ENCODE measurements at places on chromosomes 11 and 22.

DNA sequence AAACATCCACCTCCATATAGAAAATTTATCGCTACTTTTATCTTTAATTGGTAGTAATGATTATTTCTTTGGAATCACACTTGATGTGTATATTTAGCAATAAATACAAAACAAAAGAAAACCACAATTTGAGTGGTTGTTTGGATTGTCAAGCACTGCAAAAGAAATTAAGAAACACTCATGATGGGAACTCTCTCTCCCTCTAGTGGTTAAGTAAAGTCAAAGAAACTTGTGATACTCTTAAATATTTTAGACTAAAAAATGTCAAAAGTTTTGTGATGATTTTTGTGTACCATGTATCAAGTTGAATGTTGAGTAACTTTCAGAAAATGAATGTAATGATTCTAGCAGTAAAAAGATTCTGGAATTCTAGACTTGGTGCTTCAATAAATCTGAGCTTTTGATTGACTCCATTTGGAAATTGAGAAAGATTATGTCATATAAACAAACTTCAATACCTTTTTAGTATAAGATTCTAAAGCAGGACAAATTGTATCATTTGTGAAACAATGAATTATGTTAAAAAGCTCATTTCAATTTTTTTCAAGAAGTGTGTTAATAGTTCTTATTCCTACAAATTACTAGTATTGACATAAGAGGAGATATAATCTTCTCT is 20.8 kb downstream of the MUC15 start:
- no peak for DNase-seq

- peak; percentile 91 for DNase-seq
Measured at GRCh38 chr22:41940832-41941765, 5.9 kb downstream of the CENPM start.

- no peak for DNase-seq
Measured at GRCh38 chr11:114942207-114942606, 263.9 kb downstream of the NXPE2 start.

DNA sequence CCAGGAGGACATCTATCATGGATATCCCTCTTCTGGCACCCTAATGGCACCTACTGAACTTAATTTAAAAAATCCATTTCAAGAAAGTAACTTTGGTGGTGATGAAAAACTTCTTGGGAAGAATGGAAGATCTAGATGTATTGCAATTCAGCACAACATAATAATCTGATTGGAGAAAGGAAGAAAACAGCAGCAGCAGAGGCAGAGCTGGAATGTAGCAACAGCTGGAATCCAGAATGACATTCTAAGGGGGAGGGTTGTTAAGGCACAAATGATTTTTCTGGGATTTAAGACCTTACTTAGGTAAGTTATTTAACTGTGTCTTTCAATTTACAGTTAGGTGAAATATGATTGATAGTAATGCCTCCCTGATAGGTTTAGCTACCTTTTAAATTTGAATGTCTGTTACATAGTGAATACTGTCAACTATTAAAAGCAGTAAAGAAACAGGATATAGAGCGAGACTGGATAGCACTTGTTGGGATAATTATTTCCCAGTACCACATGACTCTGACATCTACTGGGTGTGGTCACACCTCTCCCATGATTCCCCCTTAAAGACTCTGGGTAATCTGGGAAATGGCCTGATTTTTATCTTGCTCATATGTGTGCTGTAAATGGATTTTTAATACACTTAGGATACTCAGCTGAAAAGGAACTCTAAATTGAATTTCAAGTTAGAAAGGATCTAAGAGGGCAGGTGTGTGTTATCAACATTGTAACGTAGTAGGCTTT is 11.7 kb downstream of the CAPRIN1 start:
- no peak for DNase-seq

DNA sequence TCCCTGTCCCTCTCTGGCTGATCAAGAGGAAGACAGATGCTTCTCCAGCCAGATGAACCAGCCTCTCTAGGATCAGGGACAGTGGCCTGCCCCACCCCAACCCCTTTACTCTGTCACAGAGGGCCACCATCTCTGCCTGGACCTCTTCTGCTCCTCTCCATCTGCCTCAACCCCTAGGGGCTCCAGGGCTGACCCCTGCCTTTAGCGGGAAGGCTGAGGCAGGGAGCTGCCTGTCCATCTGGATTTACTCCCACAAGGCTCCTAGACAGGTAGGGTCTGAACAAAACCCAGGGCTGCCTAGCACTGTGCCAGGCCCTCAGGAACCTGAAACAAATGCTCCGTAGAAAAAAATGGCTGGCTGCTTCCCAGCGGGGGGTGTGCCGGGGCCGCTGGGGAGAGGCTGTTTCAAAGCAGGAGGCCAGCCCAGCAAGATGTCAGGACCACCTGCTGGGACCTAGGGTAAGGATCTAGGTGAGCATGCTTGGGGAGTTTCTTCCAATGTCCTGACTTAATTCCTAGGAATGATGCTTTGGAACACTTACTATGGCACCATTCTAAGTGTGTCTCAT is 3.2 kb downstream of the CHST1 start:
- no peak for DNase-seq

- DNase-seq, result peak; percentile 72
Measured at GRCh38 chr11:2778630-2779498, 79.1 kb upstream of the KCNQ1OT1 start.

- DNase-seq, result no peak
Measured at GRCh38 chr11:38005597-38005996, 1407.6 kb upstream of the RAG2 start.

- DNase-seq, result peak; percentile 13
Measured at GRCh38 chr11:115503083-115503885, 931 bp downstream of the CADM1 start.

- DNase-seq, result peak; percentile 34
Measured at GRCh38 chr11:4704054-4704789, at the start of gene MMP26. Gene MMP26, plus strand, starts transcription at chr11:4704784.

- DNase-seq, result no peak
Measured at GRCh38 chr11:8213376-8213775, 44.6 kb upstream of the RIC3 start.

GRCh38 chr22:17945888-17946648 is 78.3 kb downstream of the MICAL3 start:
- no peak for DNase-seq

DNA sequence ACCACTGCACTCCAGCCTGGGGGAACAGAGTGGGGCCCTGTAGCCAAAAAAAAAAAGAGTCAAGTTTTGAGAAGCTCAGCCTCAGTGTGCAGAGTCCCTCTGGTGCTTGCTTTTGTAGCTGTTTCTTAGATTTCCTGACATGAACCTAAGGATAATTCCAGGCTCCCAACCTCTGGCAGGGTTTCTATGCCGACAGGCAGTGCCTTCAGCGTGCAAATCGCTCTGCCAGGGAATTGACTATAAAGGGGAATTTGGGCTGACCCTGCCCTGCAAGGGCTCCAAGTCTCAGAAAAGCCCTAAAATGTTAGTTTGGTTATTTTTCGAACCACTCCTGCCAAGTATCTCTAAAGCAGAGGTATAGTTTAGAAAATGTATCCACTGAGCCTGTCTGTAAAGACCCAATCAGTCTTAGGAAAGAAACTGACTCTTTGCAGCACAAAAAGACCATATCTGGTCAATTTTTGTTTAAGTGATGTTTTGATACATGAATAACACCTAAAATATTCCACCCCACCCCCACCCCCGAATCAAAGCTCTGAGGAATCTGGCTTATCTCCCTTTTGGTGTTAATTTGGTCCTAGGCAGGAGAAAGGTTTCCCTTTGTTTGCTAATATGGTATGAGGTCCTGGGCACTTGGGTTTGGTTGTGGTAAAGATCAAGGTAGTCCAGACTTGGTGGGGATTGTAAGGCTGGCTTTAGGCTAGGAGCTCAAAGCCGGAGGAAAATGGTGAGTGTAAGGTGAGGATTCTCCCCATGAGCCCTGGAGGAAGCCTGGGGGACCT is 49.7 kb downstream of the ANO1 start:
- no peak for DNase-seq

GRCh38 chr11:119374632-119375336 is 6.7 kb downstream of the USP2 start:
- DNase-seq, result no peak

DNA sequence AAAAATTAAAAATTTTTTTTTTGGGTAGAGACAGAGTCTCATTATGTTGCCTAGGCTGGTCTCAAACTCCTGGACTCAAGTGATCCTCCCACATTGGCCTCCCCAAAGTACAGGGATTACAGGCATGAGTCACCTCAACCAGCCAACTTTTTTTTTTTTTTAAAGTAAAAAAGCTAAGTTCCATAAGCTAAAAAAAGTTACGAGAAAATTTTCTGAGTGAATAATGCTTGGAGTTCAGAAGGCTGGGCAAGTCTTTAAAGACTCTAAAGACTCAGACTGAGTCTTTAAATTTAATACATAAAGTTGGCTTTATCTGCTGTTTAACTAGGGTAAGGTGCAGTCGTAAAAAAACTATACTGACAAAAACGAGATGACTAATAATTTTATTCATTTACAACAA is 5.6 kb downstream of the DDX6 start:
- peak; percentile 45 for DNase-seq

DNA sequence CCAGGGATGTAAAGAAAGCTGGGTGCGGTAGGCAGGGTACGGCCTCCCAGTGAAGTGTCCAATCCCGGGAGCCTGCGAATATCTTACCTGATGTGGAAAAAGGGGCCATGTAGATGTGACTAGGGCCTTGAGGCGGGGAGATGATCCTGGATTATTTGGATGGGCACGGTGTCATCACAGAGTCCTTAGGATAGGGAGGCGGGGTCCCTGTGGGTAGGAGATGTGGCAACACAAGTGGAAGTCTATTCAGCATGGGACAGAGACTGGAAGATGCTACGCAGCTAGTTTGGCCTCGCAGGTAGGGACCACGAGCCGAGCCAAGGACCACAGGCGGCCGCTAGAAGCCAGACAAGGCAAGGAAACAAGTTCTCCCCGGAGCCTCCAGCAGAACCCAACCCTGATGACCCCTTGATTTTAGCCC is 46.4 kb upstream of the SHANK2 start:
- DNase-seq, result no peak

DNA sequence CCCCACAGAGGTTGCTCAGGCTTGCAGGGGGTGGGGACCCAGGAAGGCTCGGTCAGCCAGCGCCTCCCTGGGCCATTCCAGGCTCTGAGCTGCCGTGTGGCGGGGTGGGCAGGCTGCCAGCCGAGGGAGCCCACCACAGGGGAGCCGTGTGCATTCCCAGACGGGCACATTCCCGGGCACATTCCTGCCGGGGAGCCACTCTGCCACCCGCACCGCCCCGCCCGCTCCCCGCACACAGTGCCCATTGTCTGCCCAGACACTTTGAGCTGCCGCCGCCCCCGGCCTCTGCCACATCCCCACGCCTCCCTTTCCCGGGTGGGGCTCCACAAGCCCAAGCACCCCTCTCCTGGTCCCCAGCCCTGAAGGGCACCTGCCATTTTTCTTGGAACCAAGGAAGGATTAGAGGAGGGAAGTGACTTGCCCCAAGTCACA is 27.4 kb downstream of the RPL3 start:
- no peak for DNase-seq

DNA sequence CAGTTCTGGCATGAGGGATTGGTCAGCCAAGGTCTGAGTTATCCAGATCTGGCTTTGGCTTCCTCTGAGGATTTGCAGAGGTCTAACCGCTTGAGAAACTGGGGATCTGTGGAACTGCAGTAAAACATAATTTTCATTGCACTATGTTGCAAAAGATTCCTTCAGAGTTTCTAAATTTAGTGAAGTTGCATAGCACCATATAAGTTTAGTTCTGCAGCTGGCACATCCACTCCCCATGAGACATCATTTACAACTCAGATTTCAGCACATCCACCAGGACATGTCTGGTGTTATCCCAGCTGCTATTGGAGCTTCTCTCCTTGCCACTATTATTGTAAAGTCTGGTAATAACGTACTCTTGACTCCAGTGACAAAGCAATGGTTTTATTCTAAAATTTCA is 181.5 kb downstream of the CWF19L2 start:
- DNase-seq, result peak; percentile 64

GRCh38 chr11:28123151-28123581 is 15.0 kb downstream of the METTL15 start:
- peak; percentile 71 for DNase-seq

DNA sequence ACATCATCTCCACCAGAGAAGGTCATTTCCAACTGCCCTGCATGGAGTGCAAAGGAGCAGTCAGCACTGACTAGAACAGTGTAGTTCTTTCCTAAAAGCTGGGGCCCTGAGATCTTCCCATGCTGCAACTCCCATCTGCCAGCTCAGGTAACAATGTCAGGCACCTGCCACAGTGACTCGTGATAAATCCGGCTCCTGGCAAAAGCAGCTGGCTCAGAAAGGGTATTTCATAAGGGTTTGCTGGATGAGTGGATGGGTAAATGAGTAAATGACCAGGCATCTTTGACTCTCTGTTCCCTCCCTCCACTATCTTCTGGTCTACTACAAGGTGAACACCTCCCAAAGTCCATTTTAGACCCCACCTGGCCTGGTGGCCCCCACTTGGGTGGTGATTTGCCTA is 403.6 kb downstream of the NXPE2 start:
- no peak for DNase-seq

- DNase-seq, result no peak
Measured at GRCh38 chr11:67680696-67681470, 6.5 kb upstream of the ALDH3B2 start.

GRCh38 chr11:13970986-13971385 is 8.5 kb downstream of the SPON1 start:
- peak; percentile 26 for DNase-seq

DNA sequence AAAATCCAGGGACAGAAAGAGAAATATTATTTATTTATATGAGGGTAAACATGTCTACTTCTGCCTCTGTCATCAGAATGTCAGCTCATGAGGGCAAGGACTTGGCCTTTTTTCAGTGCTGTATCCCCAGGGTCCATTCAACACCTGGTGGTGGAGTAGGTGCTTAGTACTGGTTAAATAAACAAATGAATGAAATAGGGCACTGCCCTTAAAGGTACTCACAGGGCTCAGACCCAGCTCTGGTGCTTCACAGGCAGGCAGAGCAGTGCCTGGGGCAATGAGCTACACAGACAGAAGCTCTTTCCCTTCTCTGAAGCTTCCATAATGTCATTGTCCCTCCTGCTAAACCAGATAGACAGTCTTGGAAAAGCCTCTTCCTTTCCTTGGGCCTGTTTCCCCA is 30.9 kb downstream of the P4HA3 start:
- DNase-seq, result no peak

- no peak for DNase-seq
Measured at GRCh38 chr11:76768088-76768908, 14.9 kb upstream of the TSKU start.

DNA sequence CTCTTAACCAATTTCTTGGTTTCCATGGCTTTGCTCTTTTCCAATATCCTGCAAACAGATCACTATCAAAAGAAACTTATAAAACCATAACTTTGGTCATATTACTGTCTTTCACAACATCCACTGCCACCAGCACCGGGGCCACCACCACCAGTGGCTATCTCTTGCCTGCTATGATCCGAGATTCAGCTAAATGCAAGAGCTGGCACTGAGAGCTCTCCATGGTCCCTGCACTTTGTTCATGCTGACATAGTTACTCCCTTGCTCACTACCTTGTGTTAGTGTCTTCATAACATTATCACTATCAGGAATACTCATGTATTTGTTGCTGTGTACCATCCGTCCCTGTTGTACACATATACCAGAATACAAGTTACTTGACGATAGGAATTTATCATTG is 299.0 kb downstream of the ETS1 start:
- DNase-seq, result no peak

- no peak for DNase-seq
Measured at GRCh38 chr11:121452609-121453150, at the start of gene SORL1-AS1. Gene SORL1-AS1, minus strand, starts transcription at chr11:121452967.
